ENCODE measurements at places on chromosomes 5 and 9. TPM values are rescaled to one million over a fixed set of nuclear protein-coding genes. Genes with fewer than 3 reads are reported as not detected.

DNA sequence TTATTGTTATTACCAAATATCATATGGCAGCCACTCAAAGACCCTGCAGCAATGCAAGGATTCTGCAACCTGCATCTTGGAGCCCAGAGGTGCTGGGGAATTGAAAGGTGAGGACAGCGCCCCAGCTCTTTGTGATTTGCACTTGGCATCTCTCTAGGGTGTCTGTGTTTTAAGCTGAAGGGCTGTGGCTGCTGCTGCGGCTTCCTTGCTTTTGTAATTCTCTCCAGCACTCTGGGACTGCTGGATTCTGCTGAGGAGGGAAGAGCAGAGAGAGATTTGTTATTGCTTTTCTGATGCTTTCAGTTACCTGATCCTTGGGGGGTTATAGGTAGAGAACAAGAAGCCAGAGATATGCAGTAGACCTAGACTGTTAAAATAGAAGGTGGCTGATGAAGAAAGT, 562.4 kb downstream of the EBF1 start:
- H3K36me3 ChIP-seq, result no peaks in the 10 kb centered on the region
- H3K27me3 ChIP-seq, result no peaks in the 10 kb centered on the region
- H3K4me1 ChIP-seq, result no peaks in the 10 kb centered on the region

GRCh38 chr9:16726718-16727451, 143.6 kb downstream of the BNC2 start:
- H3K36me3 ChIP-seq, result no peaks in the 10 kb centered on the region
- H3K27ac ChIP-seq, result peak overlapping the region; percentile 77
- peak overlapping the region; percentile 41 for H3K4me3 ChIP-seq
- H3K27me3 ChIP-seq, result no peaks in the 10 kb centered on the region

The FAM200C gene
- total RNA-seq, result 7.2 TPM

GRCh38 chr5:142816531-142817430, 46.6 kb downstream of the ARHGAP26 start:
- H3K36me3 ChIP-seq, result no peaks in the 10 kb centered on the region
- H3K27me3 ChIP-seq, result no peaks in the 10 kb centered on the region
- H3K4me1 ChIP-seq, result peaks cover 48% of the 10 kb centered on the region
- H3K4me3 ChIP-seq, result no peak overlapping the region
- peak overlapping the region; percentile 69 for H3K27ac ChIP-seq

- H3K36me3 ChIP-seq, result no peaks in the 10 kb centered on the region
- H3K4me1 ChIP-seq, result no peaks in the 10 kb centered on the region
- H3K27me3 ChIP-seq, result no peaks in the 10 kb centered on the region
These were observed 247.1 kb downstream of the NFIB start for GRCh38 chr9:14066831-14067230.

DNA sequence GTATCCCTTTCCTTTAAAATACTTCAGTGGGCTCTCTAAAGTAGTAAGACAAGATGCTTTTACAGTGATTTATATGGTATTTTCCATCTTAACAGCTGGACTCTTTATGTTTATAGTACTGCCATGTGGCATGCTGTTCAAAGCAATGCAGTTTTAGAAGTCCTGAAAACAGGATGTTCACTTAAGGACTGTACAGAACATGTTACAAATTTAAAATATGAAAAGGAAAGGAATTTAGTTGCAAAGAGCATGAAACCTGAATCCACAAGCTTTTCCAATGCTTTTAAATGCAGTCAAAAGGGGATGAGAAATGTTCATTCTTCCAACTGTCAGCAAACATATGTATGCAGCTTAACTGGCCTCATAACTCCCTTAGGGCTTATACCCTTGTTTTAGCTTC, 580.2 kb downstream of the EFNA5 start:
- no peaks in the 10 kb centered on the region for H3K4me1 ChIP-seq
- H3K36me3 ChIP-seq, result no peaks in the 10 kb centered on the region
- no peak overlapping the region for H3K4me3 ChIP-seq
- H3K27ac ChIP-seq, result no peak overlapping the region
- no peaks in the 10 kb centered on the region for H3K27me3 ChIP-seq

GRCh38 chr5:23727271-23727670, 219.9 kb downstream of the PRDM9 start:
- H3K27ac ChIP-seq, result no peak overlapping the region
- DNase-seq, result no peak
- no peak overlapping the region for H3K4me3 ChIP-seq

The PTGES gene
- 3.6 TPM for total RNA-seq

GRCh38 chr5:654071-654778, 38.9 kb downstream of the TPPP start:
- no peak for DNase-seq
- no peaks in the 10 kb centered on the region for H3K27me3 ChIP-seq
- no peaks in the 10 kb centered on the region for H3K4me1 ChIP-seq
- no peak overlapping the region for H3K4me3 ChIP-seq

DNA sequence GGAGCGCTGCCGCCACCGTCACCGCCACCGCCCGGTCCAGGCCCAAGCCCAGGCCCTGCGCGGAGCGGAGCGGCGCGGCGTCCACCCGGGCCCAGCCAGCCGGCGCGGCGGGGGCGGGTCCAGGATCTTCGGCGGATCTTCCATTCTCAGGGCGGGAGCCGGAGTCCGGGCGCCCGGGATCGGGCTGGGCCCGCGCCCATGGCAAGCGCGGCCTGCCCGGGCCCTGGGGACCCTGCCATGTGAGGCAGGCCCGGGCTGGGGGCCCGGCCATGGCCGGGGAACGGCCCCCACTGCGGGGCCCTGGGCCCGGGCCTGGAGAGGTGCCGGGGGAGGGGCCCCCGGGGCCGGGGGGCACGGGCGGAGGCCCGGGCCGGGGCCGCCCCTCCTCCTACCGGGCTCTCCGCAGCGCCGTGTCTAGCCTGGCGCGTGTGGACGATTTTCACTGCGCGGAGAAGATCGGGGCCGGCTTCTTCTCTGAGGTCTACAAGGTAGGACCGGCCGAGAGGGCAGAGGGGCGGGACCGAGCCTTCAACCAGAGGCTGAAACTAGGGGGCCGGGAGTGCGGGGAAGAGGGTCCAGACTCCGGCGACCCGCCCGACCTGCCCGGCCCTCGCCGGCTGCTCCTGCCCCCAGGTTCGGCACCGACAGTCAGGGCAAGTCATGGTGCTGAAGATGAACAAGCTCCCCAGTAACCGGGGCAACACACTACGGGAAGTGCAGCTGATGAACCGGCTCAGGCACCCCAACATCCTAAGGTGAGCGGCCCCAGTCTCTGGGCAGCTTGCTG, 482 bp downstream of the TESK1 start:
- peak overlapping the region; percentile 76 for H3K4me3 ChIP-seq
- peaks cover 26% of the 10 kb centered on the region for H3K36me3 ChIP-seq
- H3K27me3 ChIP-seq, result no peaks in the 10 kb centered on the region

All from stomach (tissue), 19 donors.